T-helper 9 cell (primary cell): ENCODE measurements at places on chromosomes 5 and 9.

DNA sequence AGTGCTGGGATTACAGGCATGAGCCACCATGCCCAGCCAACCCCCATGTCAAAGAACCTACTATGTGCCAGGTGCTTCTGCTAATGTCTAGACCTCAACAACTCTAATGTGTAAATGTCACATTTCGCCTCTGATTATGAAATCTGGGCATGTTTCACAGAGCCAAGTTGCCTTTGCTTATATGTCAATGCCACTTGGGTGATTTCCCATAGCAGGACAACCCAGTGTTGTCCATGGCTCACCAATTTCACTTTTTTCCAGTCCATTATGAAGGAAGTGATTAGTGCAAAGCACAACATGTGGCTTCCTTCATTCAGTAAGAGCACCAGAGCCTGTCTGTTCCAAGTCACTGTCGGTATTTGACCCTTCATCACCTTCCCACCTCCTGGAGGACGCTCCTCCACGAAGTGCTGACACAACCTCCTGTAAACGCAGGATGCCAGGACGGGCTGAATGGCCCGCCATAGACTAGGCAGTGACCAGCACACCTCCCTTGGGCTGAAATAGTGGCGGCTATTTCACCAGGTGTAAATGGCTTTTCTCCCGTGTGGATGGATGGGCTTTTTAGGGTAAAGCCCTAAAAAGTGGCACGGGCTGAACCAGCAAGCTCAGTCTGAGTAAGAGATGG, 962 bp upstream of the PKN3 start:
- DNase-seq, result no peak

DNA sequence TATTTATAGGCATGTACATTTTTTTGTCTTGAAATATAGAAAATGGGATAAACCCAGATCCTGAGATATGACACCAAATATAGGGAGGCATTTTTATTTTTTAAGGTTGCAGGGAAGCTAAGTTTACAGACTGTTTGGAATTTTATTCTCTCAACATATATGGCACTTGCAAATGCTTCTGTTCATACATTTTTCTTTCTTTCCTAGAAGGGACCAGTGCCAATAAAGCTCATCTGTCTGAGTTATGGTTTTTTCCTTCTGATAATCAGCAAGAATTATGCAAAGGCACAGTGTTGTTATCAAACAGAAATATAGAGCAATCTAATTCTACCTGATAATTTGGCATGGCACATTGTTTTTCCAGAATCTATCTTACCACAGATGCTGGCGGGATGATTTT, 156.9 kb upstream of the GPR151 start:
- DNase-seq, result no peak

DNA sequence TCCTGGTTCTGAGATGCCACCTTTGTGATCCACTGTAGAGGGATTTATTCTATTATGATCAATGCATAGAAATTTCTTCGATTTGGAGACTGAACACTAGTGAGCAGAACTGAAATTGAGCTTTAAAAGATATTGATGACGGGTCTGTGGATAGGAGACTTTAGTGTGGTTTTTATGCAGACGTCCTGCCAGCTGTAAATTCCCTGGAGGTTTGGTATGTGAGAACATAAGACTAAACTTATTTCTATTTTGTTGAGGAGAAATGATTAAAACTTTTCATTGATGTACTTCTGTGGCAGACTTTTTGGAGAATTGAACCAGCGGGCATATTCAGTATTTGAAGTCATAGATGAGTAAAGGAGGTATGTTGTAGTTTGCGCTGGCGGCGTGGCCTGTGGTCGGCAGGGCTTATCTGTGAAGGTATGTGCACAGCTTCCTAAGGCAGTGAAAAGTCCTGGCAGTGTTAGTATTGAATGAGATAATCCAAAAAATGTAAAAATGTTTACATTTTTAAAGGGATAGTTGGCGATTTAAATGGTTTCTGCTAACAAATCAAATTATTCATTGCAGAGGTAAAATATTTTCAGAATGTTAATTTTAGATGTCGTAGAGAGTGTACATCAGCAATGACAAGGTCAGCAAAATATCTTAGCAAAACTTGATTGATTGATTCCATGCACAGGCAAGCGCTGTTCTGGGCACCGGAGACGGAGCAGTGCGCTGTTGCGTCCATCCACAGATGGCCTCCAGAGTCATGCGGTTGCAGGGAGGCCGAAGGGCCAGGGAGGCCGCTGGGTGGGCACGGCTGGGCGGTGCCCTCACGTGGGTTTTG, 20.4 kb downstream of the TENT4A start:
- DNase-seq, result no peak

- no peak for DNase-seq
Measured at GRCh38 chr5:178325679-178326373, 93.2 kb upstream of the PHYKPL start.

GRCh38 chr5:82748688-82749460, 328.3 kb downstream of the TMEM167A start:
- DNase-seq, result no peak

DNA sequence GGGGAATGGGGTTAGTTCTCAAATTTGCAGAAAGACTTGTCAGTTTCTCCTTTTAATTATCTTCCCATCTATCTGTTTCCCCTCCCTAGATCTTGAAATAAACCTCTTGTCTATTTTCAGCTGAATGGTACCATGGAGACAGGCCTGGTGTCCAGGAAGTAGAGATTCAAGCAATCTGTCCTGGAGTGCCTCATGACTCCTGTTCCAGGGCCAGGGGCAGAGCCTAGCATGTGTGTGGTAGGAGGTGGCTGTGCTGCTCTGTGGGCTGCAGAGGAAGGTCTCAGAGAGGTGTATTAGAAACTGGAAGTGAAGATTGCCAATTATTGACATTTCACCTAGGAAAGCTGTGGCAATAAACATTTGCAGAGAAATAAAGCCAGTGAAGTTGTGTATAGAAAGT, 175.8 kb upstream of the ATP10B start:
- no peak for DNase-seq

- no peak for DNase-seq
Measured at GRCh38 chr5:138732466-138732865, 20.8 kb upstream of the CTNNA1 start.

GRCh38 chr5:174606646-174607045, 117.7 kb upstream of the MSX2 start:
- no peak for DNase-seq
